ENCODE measurements at places on chromosomes 13 and 19.

- peak; percentile 56 for DNase-seq
Measured at GRCh38 chr19:19546751-19547162, 8.7 kb downstream of the CILP2 start.

DNA sequence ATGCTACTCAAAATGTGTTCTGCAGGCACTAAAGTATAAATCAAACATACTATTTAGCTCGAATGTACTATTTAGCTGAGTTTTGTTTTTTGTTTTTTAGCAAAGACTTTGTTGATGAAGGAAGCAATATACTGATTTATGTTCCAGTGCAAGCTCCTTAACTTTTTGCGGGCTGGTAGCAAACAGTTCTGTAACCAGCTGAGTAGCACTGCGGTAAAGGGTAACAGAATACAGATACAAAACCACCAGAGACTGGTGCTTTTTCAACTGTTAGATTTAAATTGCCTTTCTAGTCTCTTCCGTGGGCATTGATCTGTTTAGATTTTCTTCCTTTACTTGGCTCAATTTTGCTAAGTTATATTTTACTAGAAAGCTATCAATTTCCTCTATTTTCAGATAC, 39.0 kb upstream of the KPNA3 start:
- no peak for DNase-seq

DNA sequence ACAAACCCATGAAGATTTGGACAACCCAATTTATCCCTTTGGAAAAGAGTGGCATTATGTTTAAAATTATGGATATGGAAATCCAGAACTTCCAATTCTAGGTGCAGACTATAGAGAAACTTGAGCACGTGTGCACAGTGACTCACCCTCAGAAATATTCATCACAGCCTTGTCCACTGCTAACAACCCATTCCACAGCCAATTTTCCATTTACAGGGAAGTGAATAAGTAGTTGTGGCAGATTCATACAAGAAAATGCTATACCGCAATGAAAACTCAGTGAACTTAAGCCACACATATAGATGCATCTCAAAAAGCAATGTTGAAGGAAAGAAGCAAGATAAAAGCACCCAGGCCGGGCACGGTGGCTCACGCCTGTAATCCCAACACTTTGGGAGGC, 133.3 kb downstream of the USP12 start:
- no peak for DNase-seq

DNA sequence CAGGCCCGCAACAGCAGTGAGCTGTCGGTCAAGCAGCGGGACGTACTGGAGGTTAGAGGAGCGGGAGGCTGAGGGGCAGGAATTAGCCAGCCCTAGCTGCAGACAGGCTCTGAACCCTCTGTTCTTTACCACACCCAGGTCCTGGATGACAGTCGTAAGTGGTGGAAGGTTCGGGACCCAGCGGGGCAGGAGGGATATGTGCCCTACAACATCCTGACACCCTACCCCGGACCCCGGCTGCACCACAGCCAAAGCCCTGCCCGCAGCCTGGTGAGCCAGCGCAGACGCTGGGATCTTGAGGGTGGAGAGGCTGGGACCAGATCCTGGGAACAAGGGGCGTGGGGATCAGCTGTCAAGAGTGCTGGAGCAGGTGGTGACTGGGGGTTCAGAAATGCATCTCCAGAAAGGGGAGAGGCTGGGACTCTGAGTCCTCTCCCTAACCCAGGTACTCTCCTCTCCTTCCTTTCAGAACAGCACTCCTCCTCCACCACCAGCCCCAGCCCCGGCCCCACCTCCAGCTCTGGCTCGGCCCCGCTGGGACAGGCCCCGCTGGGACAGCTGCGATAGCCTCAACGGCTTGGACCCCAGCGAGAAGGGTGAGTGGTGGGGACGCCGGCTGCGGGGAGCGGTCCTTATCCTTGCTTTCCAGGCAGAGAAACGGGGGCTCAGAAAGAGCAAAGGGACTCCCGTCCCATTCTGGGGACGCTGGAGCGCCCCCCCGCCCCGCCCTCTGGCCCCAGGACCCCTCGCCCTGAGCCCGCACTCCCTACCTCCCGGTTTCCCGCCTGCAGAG, 10.4 kb downstream of the EPS8L1 start:
- DNase-seq = no peak

DNA sequence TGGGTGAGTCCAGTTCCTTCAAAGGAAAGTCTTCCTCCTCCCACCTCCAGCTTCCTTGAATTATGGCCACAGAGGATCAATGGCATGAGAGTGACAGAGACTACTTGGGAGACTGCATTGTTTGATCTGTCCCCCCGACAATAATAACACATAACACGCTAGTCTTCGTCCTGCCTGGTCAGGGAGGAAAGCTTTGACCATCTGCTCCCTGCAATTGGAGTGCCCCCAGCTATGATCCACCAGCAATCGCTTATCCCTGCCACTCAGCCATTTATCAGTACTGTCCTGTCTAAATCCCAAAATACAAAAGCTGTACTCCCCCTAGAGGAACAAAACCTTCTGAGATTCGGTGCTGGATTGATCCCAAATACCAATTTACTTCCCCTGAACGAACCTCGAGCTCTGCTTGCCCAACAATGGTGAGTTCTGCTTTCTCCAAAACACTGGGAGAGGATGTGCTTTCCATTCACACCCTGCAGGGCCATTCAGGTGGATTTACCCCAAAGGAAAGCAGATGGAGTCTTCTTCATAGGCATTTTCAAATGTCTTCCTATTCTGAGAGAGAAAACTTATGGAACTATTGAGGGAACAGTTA, 466.7 kb downstream of the TSHZ3 start:
- no peak for DNase-seq

- DNase-seq = no peak
Measured at GRCh38 chr13:35483761-35484160, 7.3 kb upstream of the MAB21L1 start.

- no peak for DNase-seq
Measured at GRCh38 chr13:106491928-106492587, 43.4 kb downstream of the EFNB2 start.

DNA sequence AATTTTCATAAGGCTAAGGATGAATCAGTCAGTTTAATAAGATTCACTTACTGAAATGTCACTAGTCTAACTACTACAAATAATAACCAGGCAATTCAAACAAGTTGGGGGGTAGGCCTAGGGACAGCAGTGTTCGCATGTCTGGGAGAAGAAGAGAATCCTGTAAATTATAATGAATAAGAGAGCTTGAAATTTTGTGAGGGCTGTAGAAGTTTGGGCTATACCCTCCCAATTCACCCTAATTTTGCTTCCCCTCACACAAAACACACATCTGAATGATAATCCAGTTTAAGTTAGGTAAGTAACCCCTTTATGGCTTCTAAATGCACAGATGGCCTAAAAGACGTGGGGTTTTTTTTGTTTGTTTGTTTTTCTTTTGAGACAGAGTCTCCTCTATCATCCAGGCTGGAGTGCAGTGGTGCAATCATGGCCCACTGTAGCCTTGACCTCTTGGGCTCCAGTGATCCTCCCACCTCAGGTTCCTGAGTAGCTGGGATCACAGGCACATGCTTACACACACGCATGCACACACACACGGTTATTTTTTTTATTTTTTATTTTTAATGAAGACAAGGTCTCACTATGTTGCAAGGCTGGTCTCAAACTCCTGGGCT, 69.9 kb downstream of the TBC1D4 start:
- DNase-seq = no peak
